ENCODE measurements at places on chromosomes 12 and 14.

- peak; percentile 48 for DNase-seq
Observed at GRCh38 chr12:43277651-43278540, 274.1 kb downstream of the ADAMTS20 start.

DNA sequence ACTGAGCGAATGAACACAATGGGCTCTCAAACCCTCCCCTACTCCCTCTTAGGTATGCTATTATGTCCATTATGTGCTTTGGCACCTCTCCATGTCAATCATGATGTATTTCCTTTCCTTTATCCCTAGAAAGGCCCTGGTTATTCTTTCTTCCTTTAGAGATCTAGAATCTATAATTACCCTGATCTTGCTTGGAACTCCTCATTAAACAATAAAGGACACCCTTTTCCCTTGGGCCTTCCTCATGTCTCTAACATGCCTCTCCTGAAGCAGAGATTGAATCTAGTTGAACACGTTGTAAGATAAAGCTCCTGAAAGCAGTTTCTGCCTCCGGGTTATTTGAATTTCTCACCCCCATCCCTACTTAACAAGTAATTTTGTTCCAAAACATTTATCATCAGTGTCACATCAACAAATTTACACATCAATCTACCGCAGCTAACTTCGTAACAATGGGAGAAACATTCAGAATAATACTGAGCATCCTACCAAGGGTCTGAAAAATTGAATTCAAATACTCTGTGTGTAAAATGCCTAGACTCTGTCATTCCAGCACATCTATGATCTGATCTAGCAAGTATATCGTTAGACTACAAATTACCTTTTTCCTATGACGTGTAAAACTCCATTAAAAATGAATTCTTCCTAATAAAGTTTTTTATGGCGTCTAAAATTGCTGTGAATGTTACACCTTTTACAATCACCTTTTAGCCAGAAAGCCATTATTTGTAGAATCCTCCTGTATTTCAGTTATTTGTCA lies 5.4 kb downstream of the USP44 start:
- DNase-seq: no peak

- DNase-seq: no peak
Observed at GRCh38 chr12:115752156-115752555, 525.3 kb downstream of the MED13L start.

DNA sequence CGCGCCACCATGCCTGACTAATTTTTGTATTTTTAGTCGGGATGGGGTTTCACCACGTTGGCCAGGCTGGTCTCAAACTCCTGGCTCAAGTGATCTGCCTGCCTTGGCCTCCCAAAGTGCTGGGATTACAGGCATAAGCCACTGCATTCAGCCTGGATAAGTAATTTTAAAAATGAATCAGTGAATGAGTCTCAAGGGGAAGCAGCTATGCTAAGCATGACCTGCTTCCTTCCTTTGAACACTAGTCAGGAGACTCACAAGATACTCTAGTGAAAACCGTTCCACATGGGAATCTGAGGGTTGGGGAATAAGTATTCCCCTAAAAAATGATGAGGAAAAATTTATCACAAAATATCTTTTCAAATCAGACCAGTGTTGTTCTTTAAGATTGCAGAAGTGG lies 10.7 kb upstream of the FAM234B start:
- DNase-seq: no peak

DNA sequence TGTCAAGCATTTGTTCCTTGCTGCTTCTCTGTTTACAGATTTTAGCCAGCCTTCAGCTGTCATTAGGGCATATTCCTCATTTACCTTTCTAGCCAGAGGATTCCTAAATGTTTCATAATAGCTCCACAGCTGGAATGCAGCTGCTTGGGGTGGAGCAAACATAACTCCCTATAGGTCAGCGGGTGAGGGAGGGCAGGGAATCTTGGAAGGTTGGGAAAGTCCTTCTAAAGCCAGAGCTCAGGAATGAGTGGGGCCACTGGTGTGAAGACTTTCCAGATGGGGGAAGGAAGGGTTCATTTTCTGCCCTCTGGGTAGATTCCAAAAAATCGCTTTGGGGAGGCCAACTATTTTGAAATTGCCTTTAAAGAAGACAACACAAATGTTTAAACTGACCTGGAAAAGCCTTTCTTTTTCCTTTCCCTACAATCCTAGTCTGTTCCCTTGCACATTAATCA lies 16.3 kb upstream of the IRF2BPL start:
- no peak for DNase-seq

DNA sequence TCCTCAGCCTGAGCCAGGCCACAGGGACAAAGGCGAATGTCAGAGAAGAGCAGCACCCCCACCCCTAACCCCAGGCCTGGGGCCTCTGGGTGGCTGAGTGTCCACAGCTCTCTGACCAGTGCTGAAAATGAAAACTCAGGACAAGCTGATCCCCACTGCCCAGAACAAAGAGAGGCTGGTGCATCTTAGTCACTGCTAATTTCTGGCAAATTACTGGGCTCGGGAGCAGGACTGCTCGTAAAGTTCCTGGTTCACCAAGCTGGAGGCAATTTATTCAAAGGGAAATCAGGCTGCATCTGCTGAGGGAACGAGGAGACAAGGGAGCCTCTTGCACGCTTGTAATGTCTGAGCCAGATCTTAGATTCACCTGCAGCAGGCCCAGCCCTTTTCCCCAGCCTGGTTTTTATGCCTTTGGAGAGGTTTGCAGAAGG lies 43.2 kb downstream of the CALM1 start:
- DNase-seq: no peak

DNA sequence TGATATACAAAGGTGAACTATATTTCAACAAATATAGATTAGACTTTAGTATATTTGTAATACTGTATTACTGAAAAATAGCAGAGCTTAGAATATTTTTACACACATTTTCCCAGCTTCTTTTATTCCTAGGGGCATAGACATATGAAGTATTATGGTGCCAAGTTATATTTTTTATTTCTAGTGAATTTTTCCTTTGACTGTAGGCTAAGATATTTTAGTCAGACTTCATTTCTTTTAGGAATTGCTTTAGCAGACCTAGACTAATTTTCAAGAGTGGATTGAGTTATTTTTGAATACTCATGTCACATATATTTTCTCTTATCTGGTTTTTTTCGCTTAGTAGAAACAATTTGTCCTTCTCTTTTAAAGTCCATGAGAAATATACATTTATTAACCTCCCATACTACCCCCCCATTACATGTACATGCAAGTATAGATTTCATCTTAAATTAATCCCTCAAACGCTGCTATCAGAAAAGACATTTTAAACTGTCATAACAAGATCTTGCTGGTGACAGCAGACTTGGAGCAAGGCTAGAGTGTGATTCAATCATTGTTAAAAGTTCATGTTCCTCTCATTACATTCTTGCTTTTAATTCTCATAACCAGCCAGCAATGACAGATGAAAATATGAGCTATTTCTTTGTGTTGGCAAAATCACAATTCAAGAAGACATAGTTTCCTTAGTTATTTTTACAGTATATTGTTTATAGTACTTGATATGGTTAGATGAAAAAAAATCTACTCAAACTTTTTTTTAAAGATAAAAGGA lies 456.1 kb downstream of the AEBP2 start:
- no peak for DNase-seq

GRCh38 chr12:120169946-120170345 lies 24.6 kb downstream of the GCN1 start:
- no peak for DNase-seq

Data from GM13976 (cell line).